ENCODE measurements at places on chromosomes 11 and 22. TPM values are rescaled to one million over a fixed set of nuclear protein-coding genes. Genes with fewer than 3 reads are reported as not detected.

GRCh38 chr22:22244316-22245250 lies at the start of gene VPREB1:
Gene VPREB1, plus strand, starts transcription at chr22:22244786. Its CDS starts 28 bp downstream, at chr22:22244814.
- no peak within 1 kb of the TSS for H3K4me3 ChIP-seq
- H3K27ac ChIP-seq, result no peak within 1 kb of the TSS
- H3K27me3 ChIP-seq, result no peaks in the 10 kb centered on the region
- no peak for DNase-seq
- no peaks in the 10 kb centered on the region for H3K36me3 ChIP-seq

DNA sequence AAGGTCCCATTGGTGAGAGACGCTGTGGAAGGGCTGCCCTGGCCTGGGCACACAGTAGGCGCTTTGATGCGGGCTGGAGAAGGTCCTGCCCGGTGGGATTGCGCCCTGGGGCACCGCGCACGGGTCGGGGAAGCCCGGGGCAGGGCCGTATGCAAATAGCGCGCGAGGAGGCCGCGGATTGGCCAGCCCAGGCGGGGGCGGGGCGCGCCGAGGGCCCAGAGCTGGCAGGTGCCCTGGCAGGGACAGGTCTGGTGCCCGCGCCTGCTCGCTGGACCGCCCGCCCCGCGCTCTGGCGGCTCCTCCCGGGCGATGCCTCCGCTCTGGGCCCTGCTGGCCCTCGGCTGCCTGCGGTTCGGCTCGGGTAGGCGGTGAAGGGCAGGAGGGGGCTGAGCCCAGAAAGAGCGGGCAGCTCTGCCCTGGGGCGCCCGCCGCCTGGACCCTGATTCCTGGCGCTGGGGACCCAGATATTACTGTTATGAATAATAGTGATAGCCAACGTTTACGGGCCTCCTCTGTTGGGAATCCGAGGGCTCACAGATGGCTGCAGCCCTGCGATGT lies at the start of gene UPK3A:
Gene UPK3A (plus strand): TSS at position 245 of the 558 bp plus-strand sequence. CDS start 65 bp downstream, at position 310.
- peaks cover 25% of the 10 kb centered on the region for H3K4me1 ChIP-seq
- DNase-seq, result no peak
- peaks cover 5% of the 10 kb centered on the region for H3K27me3 ChIP-seq

DNA sequence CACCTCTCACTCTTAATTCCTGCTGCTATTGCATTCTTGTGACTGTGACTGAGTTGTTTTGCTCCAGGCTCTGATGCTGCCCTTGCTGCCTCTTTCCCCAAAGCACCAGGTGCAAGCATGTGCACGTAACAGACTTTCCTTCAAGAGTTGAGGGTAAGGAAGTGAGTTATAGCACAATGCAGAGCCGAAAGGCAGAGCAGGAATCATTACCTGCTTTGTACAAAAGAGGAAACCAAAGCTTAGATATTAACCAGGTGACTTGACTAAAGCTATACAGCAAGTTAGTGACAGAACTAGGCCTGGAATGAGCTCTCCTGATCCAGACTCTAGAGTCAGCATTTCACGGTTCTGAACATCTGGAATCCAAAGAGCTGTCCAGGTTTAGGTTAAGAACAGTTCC lies 33.6 kb downstream of the NEU3 start:
- H3K4me1 ChIP-seq, result no peaks in the 10 kb centered on the region
- DNase-seq, result no peak
- no peaks in the 10 kb centered on the region for H3K27me3 ChIP-seq

GRCh38 chr11:8961401-8961800 lies 2.8 kb downstream of the TMEM9B start:
- no peaks in the 10 kb centered on the region for H3K36me3 ChIP-seq
- DNase-seq, result no peak
- H3K27me3 ChIP-seq, result no peaks in the 10 kb centered on the region
- H3K4me3 ChIP-seq, result no peak overlapping the region

DNA sequence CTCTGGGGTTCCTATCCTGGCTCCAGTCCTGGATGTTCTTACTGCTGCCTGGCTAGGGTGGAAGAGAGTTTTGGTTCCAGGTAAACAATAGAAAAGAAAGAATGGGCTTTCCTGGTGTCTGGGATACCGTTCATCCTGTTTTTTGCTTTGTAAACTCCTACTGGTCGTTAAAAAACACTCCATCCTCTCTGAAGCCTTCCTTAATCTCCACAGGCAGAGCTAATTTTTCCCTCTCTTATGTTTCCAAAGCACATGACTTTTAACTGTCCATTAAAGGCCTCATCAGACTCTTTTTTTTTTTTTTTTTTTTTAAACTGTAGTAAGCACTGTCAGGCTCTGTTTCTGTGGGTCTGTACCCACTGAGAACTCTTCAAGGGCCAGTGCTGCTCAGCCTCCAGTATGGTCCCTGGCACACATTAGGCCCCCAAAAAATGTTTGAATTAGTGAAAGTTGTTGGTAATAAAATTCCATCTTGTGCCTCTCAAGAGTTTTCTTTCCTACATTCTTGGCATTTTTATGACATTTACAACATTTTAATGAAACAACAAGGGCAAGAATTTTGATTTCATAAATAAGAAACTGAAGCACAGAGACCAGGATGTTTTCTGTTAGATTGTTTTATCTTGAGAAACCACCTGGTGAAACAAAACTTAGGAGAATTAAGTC lies 104.2 kb downstream of the TEAD1 start:
- DNase-seq, result no peak
- H3K27me3 ChIP-seq, result no peaks in the 10 kb centered on the region
- no peaks in the 10 kb centered on the region for H3K4me1 ChIP-seq
- H3K36me3 ChIP-seq, result no peaks in the 10 kb centered on the region

DNA sequence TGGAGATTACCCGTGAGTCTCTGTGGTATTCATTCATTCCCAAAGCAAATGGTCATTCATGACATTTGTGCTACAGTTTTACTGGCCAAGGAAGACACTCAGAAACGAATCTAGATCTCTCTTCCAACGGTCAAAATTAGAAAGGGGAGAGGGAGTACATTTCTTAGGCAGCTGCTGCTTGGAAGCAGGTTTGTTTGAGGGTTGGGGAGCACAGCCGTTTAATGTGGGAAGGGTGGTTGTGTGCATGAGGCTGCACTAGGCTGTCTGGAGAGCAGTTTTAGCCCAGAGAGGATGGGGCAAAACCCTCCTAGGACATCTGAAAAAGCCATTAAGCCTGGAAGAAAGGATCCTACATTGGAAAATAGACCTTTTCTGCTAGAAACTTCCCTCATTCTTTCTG lies 29.7 kb upstream of the TIMP3 start:
- H3K27me3 ChIP-seq, result no peaks in the 10 kb centered on the region
- no peak overlapping the region for H3K27ac ChIP-seq
- no peaks in the 10 kb centered on the region for H3K4me1 ChIP-seq
- no peak for DNase-seq
- no peak overlapping the region for H3K4me3 ChIP-seq

DNA sequence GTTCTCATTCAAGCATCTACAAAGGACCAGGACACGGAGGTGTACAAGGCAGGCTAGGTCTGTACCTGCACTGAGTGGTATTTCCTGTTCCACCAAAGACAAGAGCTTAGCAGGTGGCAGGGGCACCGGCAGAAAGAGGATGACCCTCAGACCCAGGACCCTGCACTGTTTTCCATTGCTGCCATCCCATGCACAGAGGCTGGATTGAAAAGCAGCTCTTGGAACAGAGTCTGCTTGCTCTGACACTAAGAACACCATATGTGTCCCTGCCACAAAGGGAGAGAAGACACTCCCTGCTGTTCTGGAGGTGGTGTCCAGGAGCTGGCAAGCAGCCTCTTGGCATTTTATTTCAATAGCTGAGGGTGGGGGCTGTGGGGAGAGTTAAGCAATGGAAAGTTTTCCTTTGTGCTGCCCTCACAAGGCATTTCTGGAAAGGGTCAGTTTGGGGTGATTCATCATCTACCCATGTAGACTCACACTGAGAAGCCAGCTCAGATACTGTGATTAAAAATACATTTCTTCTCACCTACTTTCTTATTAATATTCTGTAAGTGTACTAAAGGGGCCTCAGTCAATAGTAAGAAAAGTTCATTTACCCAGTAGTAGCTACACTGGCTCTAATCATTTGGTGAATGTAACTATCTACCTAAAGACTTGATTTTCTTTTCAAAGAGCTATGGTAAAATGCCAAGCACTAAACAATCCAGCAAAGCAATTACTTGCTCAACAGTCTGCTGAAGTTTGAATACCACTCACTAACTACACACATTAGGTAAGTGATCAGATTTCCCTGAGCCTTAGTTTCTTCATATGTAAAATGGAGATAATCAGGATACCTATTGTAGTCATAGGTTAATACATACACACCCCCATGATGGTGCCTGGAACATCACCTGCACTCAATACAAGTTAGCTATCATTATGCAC lies 55.2 kb downstream of the SLC1A2 start:
- no peaks in the 10 kb centered on the region for H3K27me3 ChIP-seq
- H3K27ac ChIP-seq, result peak overlapping the region; percentile 38
- no peak overlapping the region for H3K4me3 ChIP-seq
- H3K4me1 ChIP-seq, result peaks cover 11% of the 10 kb centered on the region

GRCh38 chr22:29275167-29275566 lies 7.1 kb downstream of the EWSR1 start:
- no peak for DNase-seq
- H3K4me3 ChIP-seq, result no peak overlapping the region
- H3K27me3 ChIP-seq, result no peaks in the 10 kb centered on the region
- H3K4me1 ChIP-seq, result peaks cover 24% of the 10 kb centered on the region
- H3K36me3 ChIP-seq, result peaks cover 85% of the 10 kb centered on the region
- H3K27ac ChIP-seq, result no peak overlapping the region

- no peak overlapping the region for H3K4me3 ChIP-seq
- no peaks in the 10 kb centered on the region for H3K36me3 ChIP-seq
- H3K27ac ChIP-seq, result no peak overlapping the region
Observed at GRCh38 chr11:8223513-8223900, 40.2 kb downstream of the LMO1 start.

- DNase-seq, result no peak
- H3K4me1 ChIP-seq, result peaks cover 5% of the 10 kb centered on the region
- H3K27me3 ChIP-seq, result no peaks in the 10 kb centered on the region
- no peaks in the 10 kb centered on the region for H3K36me3 ChIP-seq
Observed at GRCh38 chr11:130456286-130456685, 7.8 kb downstream of the ADAMTS15 start.

DNA sequence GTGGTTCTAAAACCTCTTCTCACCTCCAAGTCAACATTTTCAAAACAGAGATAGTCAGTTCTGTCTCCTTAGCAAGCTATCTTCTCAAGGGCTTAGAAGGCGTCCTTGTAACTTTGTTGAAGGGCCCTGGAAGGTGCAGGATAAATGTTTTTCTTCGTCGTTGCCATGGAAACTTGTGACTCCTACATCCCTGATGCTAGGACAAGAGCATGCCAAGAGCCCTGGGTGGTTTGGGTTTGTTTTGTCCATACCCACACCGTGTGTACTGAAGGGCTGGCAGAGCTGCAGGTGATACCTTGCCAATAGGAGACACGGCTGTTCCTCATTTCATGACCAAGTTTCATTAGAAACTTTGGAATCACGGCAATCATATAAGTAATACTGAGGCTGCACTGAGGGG lies 81.6 kb downstream of the GALNT18 start:
- no peaks in the 10 kb centered on the region for H3K27me3 ChIP-seq
- no peaks in the 10 kb centered on the region for H3K36me3 ChIP-seq
- no peak overlapping the region for H3K27ac ChIP-seq
- H3K4me1 ChIP-seq, result no peaks in the 10 kb centered on the region
- no peak overlapping the region for H3K4me3 ChIP-seq

CCS gene
- 46.5 TPM for total RNA-seq

BATF2 gene
- total RNA-seq, result 8.1 TPM
